ENCODE measurements at places on chromosomes 3 and 15. TPM values are rescaled to one million over a fixed set of nuclear protein-coding genes. Genes with fewer than 3 reads are reported as not detected.

Gene ANKRD34C
- total RNA-seq: not detected

Gene SMCO1
- 0.28 TPM for total RNA-seq

Gene TMEM158
- total RNA-seq: 0.53 TPM

Gene MB21D2
- total RNA-seq: 21.1 TPM

Gene GRK7
- total RNA-seq: not detected

Gene FAM107A
- total RNA-seq: 8.6 TPM

Gene ADGRG7
- total RNA-seq: not detected

Gene CHRNA3
- total RNA-seq: 13.4 TPM

Gene EFCC1
- 0.09 TPM for total RNA-seq

Gene KIF15
- total RNA-seq: 3.1 TPM

Gene EIF4G1
- total RNA-seq: 199 TPM

Gene SH3GL3
- 9.9 TPM for total RNA-seq

Gene EOGT
- total RNA-seq: 35.4 TPM

Gene MESP1
- not detected for total RNA-seq

Gene IGSF10
- total RNA-seq: 0.78 TPM

Gene FGD5
- total RNA-seq: 0.98 TPM

Gene PTX3
- total RNA-seq: 0.36 TPM

Gene TNFAIP8L3
- 2.4 TPM for total RNA-seq

Gene ALDH1L1
- 0.33 TPM for total RNA-seq

Gene SEMA3G
- total RNA-seq: 0.14 TPM

Gene WDR6
- total RNA-seq: 129 TPM

Gene SLC28A2
- 0.33 TPM for total RNA-seq

Gene LIPC
- total RNA-seq: 0.38 TPM

Gene MED12L
- total RNA-seq: 11.8 TPM

Gene MCTP2
- 0.11 TPM for total RNA-seq

Gene COL7A1
- 15.3 TPM for total RNA-seq

Gene CORO2B
- 30.6 TPM for total RNA-seq

Gene FETUB
- total RNA-seq: not detected

Gene CCDC54
- 0.24 TPM for total RNA-seq

Gene LRRIQ4
- 0.30 TPM for total RNA-seq

Gene DNAH12
- total RNA-seq: 0.54 TPM

Gene SPSB4
- total RNA-seq: 26.2 TPM

Gene CIP2A
- 2.9 TPM for total RNA-seq

Gene KLHL40
- not detected for total RNA-seq

Gene ALDH1A2
- 4.9 TPM for total RNA-seq

Gene ACVR2B
- total RNA-seq: 48.2 TPM

Gene GOLGA6L4
- total RNA-seq: 7.8 TPM

Gene DAPK2
- 1.7 TPM for total RNA-seq

Gene EPM2AIP1
- total RNA-seq: 29.1 TPM

Gene RTP1
- 0.15 TPM for total RNA-seq

Gene SCG5
- total RNA-seq: 1.7 TPM

Gene LMOD3
- total RNA-seq: 0.27 TPM

Gene C3orf18
- 10.3 TPM for total RNA-seq

Gene NECTIN3
- total RNA-seq: 41.7 TPM

Gene TRIM42
- total RNA-seq: 0.16 TPM

Gene CD80
- 0.29 TPM for total RNA-seq

Gene TNFSF10
- total RNA-seq: not detected

Gene CHRM5
- total RNA-seq: 0.90 TPM

Gene GOLGA8Q
- total RNA-seq: 0.27 TPM

Gene GABPB1
- total RNA-seq: 20.4 TPM
